ENCODE measurements at places on chromosomes 7 and 10.

DNA sequence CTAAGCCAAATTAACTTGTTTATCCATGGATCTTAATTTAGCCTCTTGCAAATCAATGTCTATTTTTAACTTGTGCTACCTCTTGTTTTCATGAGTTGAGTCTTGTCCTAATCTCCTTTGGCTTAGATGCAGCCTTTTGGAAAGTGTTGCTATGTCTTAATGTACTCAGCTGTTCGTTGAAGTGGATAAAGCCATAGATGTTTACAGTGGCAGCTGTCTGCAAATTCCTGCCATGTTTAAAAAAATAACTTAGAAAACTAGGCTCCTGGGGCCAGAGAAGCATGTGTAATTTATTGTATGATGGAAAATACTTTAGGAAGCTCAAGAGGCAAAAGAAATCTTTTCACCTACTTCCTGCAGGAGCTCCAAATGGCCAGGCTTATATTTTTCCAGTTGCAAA, 253.1 kb upstream of the RHOBTB1 start:
- peak; percentile 56 for DNase-seq

DNA sequence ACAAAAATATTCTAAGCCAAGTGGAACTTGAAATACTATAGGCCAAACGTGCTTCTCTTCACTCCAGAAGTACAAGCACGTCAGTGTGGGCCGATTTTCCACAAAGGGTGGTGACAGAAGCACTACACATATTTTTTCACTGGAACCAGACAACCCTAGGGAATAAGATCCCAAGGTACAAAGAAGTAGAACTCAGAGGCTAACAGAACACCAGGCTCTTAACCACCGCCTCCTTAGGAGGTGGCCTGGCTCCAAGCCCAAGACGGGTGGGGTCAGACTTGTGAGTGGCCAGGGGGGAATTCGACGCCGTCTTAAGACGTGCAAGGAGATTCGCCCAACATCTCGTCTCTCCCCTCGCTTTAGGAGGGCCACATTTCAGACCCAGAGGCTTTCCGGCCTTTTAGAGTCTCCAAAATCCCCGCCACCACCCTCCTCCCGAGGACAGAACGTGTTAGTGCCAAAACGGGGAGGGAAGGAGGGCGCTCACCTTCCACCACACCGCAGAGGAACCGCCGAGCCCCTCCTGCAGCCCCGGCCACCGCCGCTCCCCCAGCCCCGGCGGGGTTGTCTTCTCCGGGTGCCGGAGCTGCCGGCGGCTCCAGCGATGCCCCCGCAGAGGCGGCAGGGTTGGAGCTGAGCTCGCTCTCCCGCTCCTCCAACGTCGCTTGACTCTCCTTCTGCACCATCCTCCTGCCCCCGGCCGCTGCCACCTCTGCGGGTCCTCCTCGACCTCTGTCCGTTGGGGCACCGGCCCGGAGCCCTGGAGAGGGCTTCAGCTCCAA, 716 bp downstream of the OGA start:
- DNase-seq: peak; percentile 75

DNA sequence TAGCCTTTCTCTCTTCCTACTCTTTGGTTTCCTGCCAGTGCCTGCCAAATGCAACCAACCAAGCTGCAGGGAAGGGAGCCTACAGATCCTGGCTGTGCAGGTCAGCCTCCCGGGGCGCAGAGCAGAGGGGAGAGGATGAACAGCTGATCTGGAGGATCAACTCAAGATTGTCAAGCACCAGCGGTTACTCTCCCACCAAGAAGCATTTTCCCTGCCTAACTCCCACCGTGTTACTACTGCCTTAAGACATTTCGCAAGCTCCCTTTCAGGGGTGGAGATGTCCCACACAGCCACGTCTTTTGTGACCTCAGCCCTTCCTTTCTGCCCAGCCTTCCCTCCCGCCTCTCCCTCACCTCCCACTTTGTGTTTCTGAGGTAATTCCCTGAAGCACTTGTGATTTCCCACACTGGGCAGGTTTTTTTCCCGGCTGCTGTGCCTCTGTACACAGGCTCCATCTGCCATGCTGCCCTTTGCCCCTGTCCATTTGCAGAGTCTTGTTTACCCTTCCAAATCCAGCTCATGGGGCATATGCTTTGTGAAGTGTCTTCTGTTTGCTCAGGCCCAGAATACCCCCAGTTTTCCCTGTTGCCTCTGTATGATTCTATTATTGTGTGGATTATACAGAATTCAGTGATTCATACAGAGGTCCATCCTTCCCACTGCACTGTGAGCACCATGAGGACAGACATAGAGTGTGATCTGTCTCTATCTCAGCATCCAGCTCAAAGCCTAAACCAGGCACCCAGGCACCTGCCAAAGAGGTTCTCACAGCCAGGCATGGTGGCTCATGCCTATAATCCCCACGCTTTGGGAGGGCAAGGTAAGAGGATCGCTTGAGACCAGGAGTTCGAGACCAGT, 40.9 kb upstream of the PAPSS2 start:
- no peak for DNase-seq

GRCh38 chr10:113469796-113470195, 83.1 kb upstream of the HABP2 start:
- DNase-seq: no peak

GRCh38 chr10:64014281-64014680, 493.1 kb downstream of the REEP3 start:
- DNase-seq: no peak

- DNase-seq: peak; percentile 65
Measured at GRCh38 chr7:93043385-93043985, 74.3 kb downstream of the SAMD9 start.

GRCh38 chr10:102998399-102998907, 80.4 kb downstream of the CNNM2 start:
- DNase-seq: no peak

GRCh38 chr10:34475274-34475646, 339.8 kb downstream of the PARD3 start:
- DNase-seq: no peak

- no peak for DNase-seq
Measured at GRCh38 chr10:62323751-62324150, 50.4 kb upstream of the ZNF365 start.

- peak; percentile 81 for DNase-seq
Measured at GRCh38 chr7:29457565-29458011, 106.0 kb upstream of the PRR15 start.

GRCh38 chr10:1049425-1049958, 573 bp upstream of the IDI1 start:
- DNase-seq: no peak

- DNase-seq: no peak
Measured at GRCh38 chr10:98235846-98236245, 32.1 kb downstream of the LOXL4 start.

GRCh38 chr10:69781576-69781975, 20.1 kb upstream of the COL13A1 start:
- DNase-seq: no peak

DNA sequence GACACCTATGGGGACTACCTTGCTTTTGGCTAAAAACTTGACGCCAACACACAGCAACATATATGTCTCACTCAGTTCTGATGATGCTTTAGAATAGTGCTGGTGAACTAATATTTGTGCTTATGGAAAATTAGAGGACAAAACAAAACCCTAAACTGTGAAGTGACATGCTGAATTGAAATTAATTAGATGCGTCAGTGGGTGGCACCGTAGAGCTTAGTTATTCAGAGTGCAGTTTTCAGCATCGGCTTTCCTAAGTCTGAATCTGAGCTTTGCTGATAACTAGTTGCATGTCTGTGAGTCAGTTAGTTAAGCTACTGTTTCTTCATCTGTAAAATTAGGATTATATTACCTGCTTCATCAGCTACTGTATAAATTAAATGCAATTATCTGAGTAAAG, 245.0 kb upstream of the SORCS1 start:
- DNase-seq: peak; percentile 22

DNA sequence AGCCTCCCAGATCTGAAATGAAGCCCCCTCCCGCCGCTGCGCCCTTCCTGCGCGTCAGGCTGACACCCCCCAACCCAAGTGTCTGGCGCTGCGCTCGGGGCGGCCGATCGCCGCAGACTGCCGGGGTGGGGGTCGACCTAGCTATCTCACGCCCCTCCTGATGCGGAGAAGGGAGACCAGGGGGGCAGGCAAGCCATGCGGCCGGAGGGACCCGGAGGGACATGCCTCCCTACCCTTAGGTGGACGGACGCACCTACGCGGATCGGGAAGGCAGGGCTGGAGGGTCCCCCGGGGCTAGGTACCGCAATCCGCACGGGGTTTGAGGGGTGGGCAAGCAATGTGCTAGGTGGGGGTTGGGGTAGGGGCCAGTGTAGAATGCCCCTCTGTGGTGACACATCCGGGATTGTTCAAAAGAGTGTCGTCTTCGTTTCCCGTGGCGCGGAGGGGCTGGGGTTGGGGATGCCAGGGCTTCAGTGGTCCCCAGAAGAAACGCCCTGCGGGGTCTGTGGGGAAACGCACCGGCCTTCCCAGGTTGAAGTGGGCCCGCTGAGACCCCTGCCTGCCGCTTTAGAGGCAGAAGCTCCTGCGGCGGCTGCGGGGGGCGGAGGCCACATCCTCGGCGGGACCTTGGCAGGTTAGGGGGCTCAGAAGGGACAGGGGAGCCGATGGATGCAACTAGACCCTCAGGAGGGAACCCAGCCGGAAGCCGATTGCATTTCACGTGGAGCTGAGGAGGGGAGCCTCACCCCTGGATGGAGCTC, 913 bp downstream of the ADCYAP1R1 start:
- DNase-seq: no peak

DNA sequence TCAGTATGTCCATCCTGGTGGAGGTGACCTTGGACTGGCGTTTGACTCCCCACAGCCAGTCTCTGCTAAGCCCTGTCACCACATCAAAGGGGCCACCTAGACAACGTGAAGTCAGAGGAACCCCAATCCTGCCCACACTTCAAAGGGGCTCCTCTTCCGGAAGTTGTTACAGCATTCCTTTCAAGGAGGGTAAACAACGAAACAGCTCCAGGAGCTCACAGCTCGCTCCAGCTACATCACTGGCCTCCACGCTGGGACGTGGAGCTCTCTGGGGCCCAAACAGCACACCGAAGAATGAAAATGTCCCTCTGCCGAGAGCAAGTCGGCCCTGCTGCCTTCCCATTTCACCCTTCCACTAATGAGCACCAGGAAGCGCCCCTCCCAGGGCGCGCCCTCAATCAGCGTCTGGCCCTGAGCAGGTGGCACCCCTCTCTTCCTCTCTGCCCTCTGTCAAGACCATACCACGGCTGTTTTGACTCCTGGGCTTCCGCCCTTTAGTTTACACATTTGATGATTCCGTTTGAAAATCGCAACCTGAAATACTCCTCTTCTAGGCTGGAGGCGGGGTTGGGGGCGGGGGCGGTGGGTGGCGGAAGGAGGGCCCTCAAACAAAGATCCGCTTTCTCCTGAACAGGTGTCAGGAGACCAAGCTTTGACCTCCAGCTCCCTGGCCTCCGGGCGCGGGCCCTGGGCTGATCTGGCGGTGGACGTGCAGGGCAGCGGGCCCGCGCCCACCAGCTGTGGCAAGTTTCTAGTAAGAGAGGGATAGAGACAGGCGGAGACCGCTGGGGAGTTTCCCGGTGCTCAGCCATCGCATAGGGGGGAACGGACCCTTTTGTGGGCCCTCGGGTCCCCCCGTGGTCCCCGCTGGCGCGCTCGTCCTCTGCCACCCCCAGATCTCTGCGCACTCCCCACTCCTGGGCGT, 53.1 kb upstream of the KDM7A start:
- DNase-seq: no peak

DNA sequence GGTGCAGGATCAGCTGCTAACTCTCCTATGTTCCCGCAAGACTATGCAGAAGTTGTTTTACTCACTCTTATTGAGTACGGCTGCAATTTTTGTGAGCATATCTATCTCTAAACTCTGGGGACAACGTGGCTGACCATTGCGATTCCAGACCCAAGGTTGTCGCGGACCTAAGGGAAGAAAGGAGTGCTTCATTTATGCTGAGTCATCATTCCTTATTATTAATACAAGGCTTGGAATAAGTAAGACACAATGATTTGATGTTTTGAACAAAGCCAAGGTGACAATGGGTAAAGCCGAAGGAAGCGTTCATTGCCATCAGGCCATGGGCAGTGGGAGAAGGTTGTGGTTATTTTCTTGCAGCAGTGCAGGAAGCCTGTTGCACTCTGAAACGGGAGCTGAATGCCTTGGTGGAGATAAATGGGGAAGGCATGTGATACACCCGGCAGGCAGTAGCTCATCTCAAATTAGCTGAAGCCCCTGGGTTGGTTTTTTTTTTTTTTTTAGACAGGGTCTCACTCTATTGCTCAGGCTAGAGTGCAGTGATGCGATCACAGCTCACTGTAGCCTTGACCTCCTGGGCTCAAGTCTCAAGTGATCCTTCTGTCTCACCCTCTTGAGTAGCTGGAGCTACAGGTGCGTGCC, 605.7 kb downstream of the TYW1 start:
- no peak for DNase-seq

DNA sequence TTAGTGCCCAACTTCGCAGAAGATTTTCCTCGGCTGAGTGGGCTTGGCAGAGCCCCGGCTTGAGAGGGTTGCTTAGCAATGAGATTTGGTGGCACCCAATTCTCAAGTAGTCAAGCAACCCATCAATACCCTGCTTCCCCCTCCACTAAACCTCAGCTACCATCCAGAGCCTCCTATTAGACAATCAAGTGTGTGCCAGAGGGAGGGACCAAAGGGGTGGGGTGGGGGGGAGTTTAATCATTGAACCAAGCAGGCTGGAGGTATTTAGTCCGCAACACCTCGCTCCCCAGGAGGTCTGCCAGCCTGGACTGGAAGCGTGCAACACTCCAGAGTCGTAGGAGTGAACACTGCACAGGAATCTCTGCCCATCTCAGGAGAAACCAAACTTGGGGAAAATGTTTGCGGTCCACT, at the start of gene HKDC1:
Gene HKDC1 (plus strand): TSS at position 292 of the 411 bp plus-strand sequence. CDS start 104 bp downstream, at position 396.
- DNase-seq: peak; percentile 61

DNA sequence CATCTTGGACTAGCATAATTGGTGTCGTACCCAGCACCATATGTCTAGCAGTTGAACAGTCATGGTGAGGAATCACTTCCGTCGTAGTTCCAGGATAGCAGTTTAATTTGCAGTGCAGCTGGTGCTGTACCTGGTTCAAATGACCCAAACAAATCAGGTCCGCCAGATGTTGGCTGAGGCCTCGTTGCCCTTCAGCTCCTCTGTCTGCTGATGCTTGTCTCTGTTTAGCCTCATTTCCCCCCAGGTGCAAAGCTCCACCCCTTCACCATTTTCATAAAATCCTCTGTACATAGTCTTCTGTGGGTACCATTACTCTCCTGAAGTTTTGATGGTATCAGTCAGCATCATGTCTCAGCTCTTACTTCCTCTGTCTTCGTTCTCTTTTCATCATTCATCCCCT, 35.1 kb downstream of the UMAD1 start:
- no peak for DNase-seq
